ENCODE measurements at places on chromosomes 2 and 18. TPM values are rescaled to one million over a fixed set of nuclear protein-coding genes. Genes with fewer than 3 reads are reported as not detected.

DNA sequence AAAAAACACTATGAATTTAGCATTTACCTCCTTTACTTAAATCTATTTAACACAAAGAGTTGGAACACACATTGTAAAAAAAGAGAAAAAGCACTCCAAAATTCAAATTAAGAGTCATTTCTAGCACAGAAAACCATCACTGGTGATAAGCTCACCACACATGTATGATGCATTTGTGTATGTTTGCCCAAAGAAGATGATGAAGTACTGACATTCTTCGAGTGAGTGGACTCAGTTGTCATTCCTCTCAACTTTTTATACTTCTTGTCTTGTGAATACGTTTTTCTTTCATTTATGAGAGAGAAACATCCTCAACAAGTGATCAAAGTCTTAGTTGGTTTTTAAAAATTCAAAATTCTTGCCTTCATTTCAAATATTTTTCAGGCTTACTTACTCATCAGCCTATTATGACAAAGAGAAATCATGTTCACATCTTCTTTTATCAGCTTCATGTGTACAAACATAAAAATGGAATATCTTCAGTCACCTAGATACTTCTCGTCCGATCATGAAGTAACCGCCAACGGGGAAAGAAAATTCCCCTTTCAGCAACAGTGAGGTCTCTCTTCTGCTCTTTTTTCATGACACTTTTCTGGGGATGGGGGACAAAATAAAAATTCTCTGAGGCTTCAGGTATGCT, 1.5 kb downstream of the DSEL start:
- DNase-seq = no peak

RPRM gene
- 4.0 TPM for total RNA-seq

MCFD2 gene
- total RNA-seq = 83.0 TPM

PROKR1 gene
- not detected for total RNA-seq

DNA sequence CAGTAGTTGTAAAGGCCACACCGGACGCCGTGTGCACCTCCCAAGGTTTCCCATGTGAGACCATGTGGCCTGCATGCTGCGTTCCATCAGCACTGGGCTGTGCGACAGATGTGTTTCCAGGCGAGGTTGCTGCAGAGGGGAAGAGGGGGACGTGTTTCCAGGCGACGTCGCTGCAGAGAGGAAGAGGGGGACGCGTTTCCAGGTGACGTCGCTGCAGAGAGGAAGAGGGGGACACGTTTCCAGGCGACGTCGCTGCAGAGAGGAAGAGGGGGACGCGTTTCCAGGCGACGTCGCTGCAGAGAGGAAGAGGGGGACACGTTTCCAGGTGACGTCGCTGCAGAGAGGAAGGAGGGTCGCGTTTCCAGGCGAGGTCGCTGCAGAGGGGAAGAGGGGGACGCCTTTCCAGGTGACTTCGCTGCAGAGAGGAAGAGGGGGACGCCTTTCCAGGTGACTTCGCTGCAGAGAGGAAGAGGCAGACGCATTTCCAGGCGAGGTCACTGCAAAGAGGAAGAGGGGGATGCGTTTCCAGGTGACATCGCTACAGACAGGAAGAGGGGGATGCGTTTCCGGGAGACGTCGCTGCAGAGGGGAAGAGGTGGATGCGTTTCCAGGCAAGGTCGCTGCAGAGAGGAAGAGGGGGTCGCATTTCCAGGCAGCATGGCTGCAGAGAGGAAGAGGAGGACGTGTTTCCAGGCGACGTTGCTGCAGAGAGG, 24.5 kb downstream of the NFATC1 start:
- no peak for DNase-seq

DNA sequence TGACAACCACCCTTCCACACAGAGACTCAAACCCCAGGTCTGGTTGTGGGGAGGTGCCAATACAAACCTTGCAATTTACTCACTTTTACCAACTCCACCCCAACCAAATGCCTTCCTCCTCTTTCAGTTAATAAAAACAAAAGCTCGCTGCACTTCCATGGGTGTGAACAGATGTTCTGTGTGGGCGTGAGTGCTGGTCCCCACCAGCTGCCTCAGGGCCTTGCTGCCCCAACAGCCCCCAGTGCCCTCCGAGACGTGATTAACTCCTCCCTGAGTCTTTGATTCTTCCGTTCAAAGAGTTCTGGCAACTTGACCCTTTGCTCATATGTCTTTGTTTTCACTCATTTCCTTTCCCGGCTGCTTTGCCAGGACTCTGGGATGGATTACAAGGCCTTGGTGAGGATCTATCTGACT, 258.9 kb upstream of the CXCR4 start:
- DNase-seq = no peak

REG1A gene
- not detected for total RNA-seq

GRCh38 chr2:24049485-24050021, at the start of gene FKBP1B:
Gene FKBP1B (plus strand): TSS chr2:24049741. CDS start chr2:24049850, 109 bp downstream.
- peak; percentile 22 for DNase-seq

GRCh38 chr2:112048887-112049286, 6.2 kb upstream of the TMEM87B start:
- no peak for DNase-seq

GRCh38 chr2:10400568-10400977, 47.6 kb downstream of the ODC1 start:
- no peak for DNase-seq

DNA sequence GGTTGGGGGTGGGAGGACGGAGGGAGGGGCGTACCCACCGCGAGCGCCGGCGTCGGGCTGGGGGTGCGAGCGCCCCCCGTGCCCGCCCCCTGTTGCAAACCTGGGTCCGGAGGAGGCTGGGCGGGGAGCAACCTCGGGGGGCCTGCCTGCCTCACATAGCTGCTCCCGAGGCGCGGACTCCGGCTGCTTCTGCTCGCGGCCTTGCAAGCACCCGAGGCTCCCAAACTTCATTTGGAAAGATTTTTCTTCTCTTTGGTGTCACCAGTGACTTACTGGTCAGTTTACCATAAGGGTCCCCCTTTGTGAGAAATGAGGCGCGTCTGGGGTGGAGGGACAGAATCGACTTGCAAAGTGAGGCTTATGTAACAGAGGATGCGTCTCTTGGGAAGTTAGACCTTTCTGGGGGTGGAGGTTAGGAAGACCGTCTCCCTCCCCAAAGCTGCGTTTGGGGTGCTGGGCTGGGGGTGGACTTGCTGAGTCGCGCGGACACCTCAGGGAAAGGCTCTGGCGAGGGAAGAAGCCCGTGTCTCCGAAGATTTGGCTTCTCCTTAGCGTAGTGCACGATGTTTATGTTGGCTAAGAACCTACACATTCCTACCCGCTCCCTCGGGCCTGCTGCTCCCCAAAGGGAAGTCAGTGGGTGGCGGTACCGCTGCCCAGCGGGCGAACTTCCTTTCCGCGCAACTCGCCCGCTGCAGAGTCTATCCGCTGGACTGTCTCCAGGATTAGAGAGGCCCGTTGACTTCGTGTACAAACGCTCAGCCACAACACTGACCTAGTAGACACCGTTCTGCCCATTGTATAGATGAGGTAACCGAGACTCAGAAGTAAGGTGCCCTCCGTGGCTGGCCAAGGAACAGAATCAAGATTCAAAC, 559 bp downstream of the TMEM37 start:
- no peak for DNase-seq

PID1 gene
- 60.3 TPM for total RNA-seq

- DNase-seq = no peak
Measured at GRCh38 chr18:63443829-63444228, 21.6 kb upstream of the VPS4B start.

DYTN gene
- not detected for total RNA-seq

DNA sequence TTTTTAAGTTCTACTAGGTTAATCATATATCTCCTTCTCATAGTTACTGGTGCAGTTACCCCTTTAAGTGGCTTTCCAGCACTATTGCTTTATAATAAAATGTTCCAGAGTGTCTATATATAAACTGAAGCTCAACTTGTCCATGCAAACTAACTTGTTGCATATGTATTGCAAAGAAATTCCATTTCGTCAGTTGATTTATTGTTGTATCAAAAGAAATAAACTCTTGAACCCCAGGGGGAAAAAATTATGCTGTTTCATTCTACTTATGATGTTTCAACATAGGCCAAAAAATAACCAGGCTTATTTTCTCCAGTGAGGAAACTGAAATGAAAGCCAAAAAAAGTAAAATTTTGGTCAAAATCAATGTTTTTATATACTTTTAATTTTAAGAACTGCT, 491.9 kb downstream of the NR4A2 start:
- DNase-seq = no peak

CYS1 gene
- 1.6 TPM for total RNA-seq

DNA sequence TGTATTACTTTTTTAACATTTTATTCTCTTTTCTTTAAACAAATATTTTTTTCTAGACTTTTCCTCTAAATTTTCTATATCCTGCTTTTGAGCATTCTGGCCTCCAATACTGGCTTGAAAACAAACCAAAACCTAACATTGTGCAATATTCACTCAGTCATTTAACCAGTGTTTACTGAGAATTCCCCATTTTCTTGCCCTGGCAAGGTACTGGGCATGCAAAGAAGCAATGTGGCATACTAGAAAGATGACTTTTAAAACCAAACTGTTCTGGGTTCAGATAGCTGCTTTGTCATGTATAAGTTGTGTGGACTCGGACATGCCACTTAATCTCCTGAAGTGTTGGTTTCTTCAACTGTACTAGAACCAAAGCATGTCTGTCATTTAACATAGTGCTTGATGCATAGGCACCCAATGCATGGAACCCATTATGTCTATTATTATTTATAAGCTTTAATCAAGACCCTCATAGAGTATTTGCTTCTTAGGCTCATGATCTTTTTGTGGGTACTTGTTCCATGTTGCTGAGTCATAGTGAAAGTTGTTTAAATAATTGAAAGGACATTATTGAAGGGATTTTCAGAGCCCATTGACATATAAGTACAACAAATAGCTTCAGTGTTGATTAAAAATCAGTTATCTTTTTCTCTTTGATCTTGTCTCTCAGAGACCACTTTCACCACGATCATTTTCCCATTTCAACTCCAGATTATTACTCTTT, 185.4 kb upstream of the OSR1 start:
- DNase-seq = no peak

XIRP2 gene
- total RNA-seq = not detected

DNA sequence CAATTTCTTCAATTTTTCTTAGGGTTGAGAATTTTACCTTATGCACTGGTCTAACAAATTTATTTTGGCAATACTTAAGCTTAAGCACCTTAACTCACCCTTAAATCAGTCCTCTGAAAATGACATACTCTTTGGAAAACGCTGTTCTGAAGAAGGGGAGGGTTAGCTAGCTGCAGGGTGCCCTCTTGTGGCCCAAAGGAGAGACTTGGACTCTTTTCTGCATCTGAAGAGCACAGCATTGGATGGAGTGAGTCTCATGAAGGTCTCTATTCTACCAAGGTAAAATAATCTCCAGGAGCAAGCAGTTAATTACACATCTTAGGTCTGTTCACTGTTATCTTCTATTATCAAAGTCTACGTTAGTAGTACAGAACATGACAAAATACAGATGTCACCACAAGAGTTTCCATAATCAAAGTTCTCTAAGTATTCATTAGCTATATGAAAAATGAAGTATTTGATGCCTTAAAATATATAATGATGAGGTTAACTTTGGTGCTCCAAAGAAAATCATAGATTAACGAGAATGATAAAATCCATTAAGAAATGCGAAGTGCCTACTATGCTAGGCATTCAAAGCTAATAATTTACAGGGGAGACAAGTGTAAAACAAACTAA, 24.4 kb downstream of the PUM2 start:
- no peak for DNase-seq

GRCh38 chr2:199833525-199833924, 17.5 kb downstream of the FTCDNL1 start:
- no peak for DNase-seq
